T-helper 1 cell (primary cell): ENCODE measurements at places on chromosomes 13 and 19.
A peak's percentile ranks its signal among the peaks of the same experiment; 100 is the strongest.

- no peak for DNase-seq
Measured at GRCh38 chr13:98927951-98928927, 49.6 kb downstream of the DOCK9 start.

GRCh38 chr19:4066682-4067395 lies at the start of gene ZBTB7A:
Gene ZBTB7A (minus strand): TSS chr19:4066899. CDS start chr19:4055232, 11,667 bp downstream.
- DNase-seq: peak; percentile 63

DNA sequence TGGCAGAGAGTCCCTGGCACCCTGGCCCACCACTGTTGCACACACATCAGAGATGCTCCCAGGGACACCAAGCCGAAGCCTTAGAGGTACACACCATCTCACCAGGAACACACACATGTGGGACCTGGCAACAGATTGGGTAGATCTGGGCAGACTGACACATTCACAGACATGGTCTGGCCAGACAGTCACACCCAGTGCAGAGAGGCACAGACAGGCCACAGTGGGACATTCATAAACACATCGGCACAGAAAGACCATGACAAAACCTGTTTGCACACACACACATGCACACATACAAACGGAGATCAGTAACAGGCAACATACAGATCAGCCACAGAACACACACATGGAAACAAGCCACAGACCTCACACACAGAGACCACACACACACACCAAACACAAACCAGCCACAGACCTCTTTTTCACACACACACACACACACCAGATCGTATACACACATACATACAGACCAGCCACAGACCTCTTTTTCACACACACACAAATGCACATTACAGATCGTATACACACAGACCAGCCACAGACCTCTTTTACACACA lies 6.3 kb upstream of the JUNB start:
- DNase-seq: no peak

DNA sequence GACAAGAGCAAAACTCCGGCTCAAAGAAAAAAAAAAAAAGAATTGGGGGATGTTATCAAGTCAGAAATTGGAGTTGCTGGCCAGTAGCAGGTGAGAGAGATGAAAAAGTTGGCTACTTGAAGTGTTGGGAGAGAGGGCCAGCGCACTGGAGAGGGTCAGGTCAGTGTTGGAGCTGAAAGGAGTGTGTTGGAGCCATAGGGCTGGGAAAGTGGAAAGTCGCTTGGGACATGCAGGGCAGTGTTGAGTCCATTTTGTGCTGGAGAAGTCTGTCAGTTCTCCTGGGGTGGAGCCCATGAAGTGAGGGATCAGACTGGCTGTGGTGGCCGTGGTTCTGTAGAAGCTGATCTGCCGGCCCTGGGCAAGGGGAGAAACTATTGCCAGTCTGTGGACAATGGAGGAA lies 1.7 kb downstream of the PPP1R37 start:
- no peak for DNase-seq

GRCh38 chr13:31674051-31674450 lies 65.3 kb upstream of the RXFP2 start:
- DNase-seq: no peak

- no peak for DNase-seq
Measured at GRCh38 chr19:39915848-39916215, 18.6 kb downstream of the FCGBP start.

DNA sequence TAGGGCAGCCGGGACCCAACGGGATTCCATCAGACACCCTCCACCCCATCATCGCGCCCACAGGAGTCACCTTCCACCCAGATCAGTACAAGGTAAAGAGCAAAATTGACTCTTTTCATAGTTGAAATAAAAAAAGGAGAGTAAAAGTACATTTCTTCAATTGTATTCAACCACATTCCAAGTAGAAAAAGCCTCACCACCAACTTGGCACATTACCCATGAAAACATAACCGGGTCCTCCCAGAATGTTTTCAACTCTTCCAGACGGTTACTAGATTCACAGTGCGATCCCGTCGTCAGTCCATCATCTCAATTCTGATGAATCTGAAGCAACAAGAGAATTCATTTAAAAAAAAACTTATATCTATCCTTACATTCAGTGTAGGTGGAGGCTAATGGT lies 125.2 kb downstream of the RAB20 start:
- DNase-seq: no peak

GRCh38 chr13:110828705-110829104 lies 86.2 kb downstream of the ANKRD10 start:
- no peak for DNase-seq

GRCh38 chr13:113062691-113063090 lies 42.9 kb upstream of the F7 start:
- DNase-seq: no peak
